ENCODE measurements at places on chromosomes 16 and 17.

DNA sequence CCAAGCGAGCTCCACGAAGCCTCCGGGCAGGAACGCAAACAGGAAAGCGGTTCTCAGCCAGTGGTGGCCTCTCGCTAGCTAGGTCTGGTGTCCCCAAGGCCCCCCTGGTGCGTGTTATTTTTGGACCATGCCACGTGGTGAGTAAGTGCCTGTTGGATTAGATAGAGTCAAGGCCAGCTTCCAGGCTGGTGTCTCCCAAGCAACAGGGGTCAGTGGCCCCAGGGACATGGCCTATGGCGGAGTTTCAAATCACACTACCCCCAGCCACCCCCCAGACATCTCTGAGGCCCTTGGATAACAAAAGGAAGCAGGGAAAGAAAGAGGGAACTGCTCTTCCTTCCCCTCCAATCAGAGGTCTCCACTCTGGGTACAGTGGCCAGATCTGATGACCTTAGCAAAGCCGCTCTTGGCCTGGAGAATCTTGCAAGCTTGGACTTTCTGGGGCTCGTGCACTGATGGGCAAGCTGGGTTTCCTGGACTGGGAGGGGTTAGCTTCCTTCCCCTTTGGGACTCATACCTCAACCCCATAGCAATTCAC is 58.2 kb downstream of the MAF start:
- no peak for DNase-seq

GRCh38 chr16:87957296-87958094 is 6.3 kb downstream of the BANP start:
- no peak for DNase-seq

DNA sequence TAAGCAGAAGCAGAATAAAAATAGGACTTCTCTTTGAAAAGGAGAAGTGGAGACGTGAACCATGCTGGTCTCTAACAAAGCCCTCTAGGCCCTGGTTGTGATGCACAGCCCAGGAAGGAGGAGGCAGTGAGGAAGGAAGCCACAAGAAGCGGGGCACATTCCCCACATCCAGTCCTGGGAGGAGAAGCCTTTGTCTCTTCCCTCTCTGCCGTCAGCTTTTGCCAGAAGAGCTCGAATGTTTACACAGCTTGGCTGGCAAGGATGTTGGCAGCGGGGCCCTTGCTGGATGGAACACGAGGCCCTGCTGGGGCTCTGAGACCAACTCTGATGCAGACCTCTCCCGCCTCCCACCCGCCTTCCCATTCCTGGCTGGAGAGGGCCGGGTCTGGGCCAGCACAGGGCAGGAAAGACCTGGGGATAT is 91.3 kb downstream of the MAF start:
- DNase-seq = no peak

GRCh38 chr16:9859701-9860327 is 322.4 kb downstream of the GRIN2A start:
- DNase-seq = no peak

DNA sequence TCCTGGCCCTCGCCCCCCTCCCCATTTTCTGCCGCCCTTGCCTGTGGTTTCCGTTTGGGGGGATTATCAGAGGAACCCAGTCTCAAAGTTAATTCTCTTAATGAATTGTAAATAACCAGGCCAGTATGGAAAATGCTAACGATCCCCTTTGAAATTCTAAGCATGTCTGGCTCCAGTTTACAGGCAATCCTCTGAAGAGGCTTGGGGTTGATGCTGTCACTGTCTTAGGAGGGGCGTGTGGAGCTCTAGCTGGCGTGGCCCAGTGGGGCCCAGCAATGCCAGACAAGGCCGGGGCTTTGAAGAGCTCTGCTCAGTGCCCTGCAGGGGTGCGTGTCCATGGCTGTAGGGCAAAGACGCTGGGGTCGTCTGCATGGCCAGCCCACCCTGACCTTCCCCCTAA is 164.6 kb downstream of the CYLD start:
- DNase-seq = no peak

DNA sequence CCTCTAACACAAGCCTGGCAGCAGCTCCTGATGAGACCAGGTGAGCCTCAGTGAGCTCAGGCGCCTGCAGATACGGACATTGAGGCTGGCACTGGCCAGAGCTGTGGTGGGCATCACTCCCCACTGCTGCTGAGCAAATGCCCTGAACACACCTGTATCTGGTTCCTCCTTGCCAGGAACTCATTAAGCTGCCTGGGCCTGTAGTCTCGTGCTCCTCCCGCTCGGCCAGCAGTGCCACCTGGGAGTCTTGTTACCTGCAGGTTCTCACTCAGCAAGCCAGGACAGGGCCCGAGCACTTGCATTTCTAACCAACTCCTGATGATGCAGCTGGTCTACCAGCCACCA is 13.3 kb downstream of the EIF4A3 start:
- no peak for DNase-seq

DNA sequence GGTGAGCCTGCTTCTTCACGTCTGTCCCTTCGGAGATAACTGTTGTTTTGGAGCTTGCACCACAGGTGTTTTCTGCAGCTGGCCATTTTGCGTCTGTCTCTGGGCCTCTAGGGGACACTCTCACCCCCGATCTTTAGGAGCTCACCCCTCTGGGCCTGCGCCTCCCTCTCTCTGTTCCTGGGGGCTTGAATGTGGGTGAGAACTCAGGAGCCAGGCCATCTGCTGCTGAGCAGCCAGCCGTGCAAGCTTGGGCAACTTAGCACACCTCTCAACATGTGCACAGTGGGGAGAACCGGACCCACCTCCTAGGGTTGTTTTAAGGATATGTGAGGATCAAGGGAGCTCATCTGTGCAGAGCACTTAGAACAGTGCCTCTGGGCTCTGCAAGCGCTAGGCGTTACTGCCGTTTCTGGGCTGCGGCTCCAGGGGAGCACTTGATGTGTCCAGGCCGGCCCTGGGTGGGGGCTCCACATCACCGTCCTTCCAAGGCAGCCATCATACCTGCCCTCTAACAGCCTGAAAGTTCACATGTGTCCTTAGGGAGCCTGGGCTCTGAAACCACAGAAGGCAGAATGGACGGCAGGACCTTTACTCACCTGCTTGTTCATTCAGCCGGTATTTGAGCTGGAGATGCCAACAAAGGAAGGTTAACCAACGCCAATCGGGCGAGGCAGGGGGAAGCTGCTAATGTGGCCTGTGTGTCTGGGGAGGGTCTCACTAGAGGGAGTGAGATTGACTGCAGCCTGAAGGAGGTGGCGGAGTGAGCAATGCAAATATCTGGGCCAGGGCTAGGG is 66.3 kb downstream of the MRC2 start:
- DNase-seq = no peak

DNA sequence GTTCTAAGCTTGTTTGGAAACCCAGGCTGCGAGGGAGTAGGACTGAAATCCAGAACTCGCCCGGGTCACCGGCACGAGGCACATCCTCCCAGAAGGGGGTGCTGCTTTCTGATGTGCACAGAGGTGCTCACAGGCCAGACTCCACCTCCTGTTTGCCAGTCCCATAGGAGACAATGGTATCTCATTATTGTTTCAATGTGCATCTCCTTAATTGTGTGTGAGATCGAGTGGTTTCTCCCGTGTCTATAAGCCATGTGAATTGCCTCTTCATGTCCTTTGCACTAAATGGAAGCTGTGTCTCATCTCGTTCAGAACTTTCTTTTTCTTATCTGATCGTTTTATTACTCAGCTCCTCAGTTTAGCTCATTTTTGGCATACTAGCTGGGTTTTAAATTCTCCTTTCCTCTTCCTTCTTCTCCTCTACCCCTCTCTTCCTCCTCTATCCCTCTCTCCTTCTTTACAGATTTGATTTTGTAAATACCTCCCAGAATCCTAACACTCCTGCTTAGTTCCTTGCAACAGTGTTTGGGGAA is 32.1 kb upstream of the PRKCB start:
- peak; percentile 11 for DNase-seq

- DNase-seq = no peak
These were observed 26.5 kb upstream of the CDR2 start for GRCh38 chr16:22400900-22401299.

DNA sequence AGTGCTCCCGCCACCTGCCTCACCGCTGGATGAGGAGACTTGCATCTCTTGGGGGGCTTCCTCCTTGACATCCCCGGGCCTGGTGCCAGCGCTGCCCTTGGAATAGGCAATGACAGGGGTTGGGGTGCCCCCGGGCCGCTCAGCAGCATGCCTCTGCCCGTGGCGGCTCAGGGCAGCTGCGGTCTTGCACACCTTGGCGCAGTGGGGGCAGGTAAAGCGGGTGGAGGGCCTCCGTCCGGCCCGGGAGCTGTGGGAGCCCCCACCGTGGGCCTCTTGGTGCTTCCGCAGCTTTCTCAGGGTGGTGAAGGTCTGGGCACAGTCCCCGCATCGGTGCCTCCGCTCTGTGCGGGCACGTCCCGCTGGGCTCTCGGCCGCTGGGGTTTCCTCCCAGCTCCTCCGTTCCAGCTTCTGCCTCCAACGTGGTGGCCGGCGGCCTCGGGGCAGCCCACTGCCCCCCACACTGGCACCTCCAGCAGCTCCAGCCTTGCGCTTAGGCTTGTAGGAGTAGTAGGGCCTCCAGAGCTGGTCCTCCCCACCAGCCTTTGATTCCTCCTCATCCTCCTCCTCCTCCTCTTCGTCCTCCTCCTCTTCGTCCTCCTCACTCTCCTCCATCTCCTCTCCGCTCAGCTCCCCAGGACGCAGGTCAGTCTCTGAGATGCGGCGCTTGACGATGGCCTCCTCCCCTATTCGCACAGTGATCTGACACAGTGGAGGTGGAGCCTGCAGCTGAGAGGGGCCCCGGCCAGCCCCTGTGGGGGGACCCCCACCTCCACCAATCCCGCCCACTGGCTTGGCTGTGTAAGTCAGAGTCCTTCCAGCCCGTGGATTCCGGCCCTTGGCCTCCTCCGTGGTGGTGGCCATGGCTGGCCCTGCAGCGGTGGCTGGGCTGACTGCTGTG is 16.7 kb downstream of the ZBTB4 start:
- no peak for DNase-seq
